ENCODE measurements at places on chromosomes 5 and 9.

DNA sequence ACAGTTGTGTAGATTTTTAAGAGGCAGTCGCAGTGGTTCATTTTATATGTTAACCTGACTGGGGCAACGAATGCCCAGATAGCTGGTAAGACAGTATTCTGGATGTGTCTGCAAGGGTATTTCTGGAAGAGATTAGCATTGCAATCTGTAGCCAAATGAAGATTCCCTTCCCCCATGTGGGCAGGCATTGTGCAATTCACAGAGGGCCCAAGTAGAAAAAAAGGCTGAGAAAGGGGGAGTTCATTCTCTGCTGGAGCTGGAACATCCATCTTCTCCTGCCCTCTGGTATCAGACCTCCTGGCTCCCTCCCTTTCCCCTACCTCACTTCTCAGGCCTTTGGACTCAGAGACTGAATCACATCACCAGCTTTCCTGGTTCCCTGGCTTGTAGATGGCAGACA, 70.6 kb downstream of the TENT4A start:
- DNase-seq, result peak; percentile 5

DNA sequence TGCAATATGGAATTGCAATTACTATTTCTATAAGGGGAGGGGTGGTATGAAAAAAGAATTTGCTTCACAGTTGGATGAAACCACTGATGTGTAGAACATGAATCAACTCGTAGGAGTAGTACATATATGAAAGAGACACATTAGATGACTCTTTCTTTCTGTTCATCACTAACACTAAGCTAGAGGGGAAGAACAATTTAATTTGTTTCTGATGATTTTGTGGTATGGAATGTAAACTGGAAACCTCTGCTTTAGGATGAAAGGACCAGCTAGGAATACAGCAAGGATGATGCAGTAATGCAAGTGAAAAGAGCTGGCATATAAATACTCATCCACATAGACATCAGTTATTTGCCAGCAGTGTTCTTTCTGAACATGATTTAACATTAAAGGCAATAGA, 113.4 kb downstream of the PAPPA start:
- DNase-seq, result peak; percentile 80

DNA sequence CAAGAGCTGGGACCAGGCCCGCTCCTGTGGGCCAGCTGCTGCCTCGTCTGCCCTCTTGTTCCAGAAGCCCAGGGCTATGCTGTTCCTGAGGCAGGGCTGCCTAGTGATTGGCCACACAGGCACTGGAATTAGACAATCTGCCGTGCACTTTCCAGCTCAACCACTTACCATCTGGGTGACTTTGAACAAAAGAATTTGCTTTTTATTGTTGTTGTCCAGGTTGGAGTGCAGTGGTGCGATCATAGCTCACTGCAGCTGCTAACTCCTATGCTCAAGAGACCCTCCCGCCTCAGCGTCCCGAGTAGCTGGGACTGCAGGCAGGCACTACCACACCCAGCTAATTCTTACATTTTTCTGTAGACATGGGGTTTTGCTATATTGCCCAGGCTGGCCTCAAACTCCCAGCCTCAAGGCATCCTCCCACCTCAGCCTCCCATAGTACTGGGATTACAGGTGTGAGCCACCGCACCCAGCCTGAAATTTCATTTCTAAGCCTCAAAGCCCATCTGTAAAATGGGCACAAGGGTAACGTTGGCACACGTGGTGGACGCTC, 1.2 kb upstream of the NEK6 start:
- DNase-seq, result peak; percentile 90

DNA sequence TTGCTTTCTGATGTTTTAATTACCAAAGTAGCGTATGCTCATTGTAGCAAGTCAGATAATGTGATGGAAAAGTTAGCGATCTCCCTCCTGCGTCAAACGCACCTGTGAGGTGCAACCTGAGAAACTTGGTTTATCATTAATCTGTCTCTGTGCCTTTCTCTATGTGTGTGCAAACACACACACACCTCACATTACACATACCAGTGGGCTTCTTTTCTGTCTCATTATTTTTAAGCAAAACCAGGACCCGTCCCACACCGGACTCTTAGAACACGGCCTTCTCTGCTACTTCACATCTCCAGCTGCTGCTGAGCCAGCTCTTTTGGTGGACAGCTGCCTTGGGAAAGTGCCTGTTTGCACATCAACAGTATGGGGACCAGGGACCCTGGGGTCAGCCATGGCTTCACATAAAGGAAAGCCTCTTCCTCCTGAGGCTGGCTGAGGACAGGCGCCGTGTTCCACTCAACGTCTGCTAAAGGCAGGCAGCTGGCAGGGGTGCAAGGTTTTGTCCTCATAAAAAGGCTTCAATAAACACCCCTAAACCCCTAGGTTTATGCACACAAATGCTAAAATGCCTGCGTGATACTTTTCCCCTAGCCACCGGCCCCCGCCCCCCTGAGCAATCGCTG, 44.2 kb downstream of the MRPL36 start:
- no peak for DNase-seq

GRCh38 chr9:71514344-71514975, 253.9 kb downstream of the CEMIP2 start:
- DNase-seq, result no peak
